Non-pigmented ciliary epithelial cell (primary cell): ENCODE measurements at places on chromosomes 6 and 20.
A peak's percentile ranks its signal among the peaks of the same experiment; 100 is the strongest.

- DNase-seq: no peak
These were observed 611.9 kb upstream of the MAN1A1 start for GRCh38 chr6:119961450-119961849.

- no peak for DNase-seq
These were observed 746.9 kb downstream of the TBC1D32 start for GRCh38 chr6:120587381-120587780.

DNA sequence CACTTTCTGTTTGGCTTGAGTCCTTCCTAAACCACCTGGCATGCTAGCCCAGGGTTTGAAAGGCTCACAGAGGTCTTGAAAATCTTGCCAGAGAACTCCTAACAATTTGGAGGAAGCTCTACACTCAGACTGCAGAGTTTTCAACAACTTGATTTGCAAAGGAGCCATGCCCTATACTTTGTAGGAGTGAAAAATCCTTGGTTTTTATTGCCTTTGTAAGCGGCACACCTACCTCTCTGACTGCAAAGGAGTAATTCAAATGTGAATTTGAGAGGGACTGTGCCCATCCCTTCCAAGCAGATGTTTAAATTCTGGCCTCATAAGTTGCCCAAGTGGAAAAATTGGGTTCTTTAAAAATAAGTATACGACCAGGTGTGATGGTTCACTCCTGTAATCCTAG lies 41.5 kb downstream of the SLC2A12 start:
- no peak for DNase-seq

- no peak for DNase-seq
These were observed 6.4 kb downstream of the SERPINB9 start for GRCh38 chr6:2896741-2897140.

- no peak for DNase-seq
These were observed 100.0 kb downstream of the ARMC2 start for GRCh38 chr6:108948181-108948661.

DNA sequence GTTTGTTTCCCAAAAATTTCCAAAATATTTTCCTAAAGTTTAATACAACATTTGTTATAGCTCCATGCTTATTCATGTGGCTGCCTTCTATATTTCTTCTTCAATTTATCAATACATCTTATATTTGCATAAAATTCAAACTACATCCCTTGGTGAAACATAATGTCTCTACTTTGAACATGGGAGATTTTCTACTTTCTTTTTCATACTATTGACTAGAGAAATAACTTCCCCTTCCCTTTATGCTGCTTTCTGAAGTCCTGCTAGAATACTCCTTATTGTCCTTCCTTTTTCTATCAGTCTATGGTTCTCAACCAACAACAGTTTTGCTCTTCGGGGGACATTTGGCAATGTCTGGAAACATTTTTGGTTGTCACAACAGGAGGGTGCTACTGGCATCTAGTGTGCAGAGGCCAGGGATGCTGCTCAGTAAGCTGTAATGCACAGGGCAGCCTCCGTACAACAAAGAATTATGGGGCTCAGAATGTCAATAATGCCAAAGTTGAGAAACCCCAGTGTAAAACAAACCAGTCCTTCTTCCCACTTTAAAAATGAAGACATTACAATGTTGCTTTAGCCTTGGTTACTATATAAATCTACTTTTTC lies 29.9 kb downstream of the MKKS start:
- no peak for DNase-seq

DNA sequence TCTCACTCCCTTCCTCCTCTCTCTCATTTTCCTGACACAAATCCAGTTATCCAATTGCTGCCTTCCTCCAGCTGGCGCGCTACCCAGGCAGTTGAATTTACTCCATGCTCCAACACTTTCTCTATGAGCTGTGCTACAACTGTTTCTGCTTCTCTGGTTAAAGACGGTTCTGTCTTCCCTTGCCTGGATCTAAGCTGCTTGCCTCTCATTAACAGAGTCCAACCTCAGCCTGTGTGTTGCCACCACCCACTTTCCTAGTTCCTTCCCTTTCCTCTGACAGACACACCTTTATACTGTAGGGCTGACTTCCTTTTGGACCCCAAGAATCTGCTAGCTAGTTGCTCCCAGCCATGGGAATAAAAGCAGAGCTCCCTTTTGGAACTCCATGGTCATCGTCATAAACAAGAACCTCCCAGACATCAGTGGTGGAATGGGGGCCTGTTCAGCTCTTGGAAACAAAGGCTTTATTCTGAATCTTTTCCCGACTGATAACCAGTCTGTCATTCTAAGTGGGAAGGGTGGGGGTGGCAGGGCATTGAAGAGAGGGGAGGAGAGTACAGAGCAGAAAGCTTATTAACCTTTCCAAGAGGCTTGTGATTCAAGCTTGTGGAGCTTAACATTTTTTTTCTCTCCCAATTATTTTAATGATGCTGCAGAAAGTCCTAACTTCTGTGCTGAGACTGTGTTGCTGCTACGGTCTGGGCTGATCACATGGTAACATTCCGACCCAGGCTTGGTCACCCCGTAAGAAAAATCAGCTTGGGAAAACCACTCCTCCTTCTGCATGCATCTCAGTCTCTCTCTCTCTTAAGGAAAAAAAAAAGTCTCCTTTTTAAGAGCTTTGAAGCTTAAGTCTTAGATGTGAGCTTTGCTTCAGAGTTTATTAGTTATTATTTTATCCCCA lies 31.3 kb upstream of the BMP2 start:
- DNase-seq: peak; percentile 17

DNA sequence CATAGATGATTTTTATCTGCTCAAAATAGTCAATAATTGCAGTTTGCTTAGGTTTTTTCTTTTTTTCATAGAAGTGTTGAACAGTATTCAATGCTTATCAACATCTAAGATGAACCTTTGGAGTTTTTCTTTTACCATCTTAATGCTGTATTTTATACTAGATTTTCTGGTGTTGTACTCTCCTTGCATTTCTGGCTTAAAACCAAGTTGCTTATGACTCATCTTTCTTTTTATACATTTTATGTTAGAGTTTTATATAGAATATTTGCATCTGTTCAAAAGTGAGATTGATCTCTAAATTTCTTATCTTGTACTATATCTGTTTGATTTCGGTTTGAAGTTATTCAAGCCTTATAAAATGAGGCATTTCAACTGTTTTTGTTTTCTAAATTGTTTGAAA lies 232.5 kb downstream of the RFPL4B start:
- no peak for DNase-seq

GRCh38 chr6:98380589-98380988 lies 453.8 kb upstream of the POU3F2 start:
- DNase-seq: no peak

- no peak for DNase-seq
These were observed 103.2 kb upstream of the FOXP4 start for GRCh38 chr6:41442800-41443501.

DNA sequence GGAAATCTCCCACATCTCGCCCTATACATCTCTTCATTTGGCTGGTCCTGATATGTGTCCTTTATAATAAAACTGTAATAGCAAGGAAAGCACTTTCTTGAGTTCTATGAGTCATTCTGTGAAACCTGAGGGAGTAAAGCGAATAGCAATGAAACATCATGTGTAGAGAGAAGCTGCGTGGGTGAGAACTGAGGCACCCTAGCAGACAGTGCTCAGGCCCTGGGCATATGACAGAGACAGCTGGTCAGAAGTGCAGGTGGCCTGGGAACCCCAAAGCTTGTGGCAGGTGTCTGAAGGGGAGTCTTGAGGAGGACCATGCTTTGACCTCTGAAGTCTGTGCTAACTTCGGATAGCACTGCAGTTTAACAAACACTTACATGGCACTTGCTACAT lies 1.3 kb upstream of the BLOC1S5 start:
- no peak for DNase-seq

DNA sequence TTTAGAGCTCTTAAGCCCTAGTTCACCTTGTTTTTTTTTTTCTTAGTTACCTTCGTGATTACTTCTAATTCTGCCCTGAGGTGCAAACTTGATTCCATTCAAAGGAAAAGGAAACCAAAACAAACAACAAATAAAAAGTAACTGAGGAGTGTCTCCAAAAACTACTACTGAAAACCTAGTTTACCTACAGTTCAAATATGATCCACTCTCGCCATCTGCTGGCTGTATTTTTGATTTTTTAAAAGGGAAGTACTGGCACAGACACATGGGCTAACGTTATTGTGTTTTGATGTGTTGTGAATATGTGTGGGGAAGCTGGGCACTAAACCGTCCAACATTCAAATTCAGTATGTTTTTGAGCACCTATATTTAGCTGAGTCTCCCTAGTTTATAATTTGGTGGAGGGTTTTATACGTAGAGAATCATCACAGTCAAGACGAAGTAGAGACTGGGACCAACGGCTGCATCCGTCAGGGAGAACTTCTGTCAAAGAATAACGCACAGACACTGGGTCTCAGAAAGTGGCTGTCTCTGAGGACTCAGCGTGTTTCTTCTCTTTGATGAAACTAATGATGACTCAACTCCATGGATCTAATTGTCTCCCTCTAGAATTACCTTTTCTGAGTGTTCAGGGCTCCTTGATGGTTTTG lies 373.5 kb upstream of the BTBD3 start:
- peak; percentile 42 for DNase-seq

- DNase-seq: no peak
These were observed 60.1 kb downstream of the SLC16A10 start for GRCh38 chr6:111147440-111147839.

DNA sequence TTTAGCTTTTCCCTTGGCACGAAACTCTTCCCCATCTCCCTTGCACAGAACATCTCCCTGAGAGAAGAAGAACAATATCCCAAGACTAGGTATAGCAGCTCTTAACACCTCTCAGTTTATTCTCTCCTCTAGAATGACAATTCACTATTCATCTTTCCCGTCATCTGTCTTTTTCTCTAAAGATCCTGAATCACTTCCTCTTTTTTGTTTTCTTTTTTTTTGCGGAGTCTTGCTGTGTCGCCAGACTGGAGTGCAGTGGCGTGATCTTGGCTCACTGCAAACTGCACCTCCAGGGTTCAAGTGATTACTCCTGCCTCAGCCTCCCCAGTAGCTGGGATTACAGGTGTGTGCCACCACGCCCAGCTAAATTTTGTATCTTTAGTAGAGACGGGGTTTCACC lies 574.4 kb upstream of the MAP3K7 start:
- DNase-seq: no peak

DNA sequence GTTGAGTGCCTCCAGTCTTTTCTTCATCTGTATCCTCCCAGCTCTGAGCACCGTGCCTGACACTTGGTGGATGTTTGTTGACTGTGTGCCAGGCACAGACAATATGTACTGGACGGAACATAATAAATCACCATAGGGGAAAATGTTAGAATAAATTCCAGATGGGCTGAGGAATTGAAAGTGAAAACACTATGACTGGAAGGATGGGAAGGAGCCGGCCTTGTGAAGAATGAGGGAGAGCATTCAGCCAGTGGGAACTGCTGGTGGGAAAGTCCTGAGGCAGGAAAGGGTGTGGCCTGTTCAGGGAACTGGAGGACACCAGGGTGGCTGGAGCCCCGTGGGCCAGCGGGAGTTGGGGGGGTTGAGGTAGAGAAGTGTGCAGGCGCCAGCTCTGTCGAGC lies 75.4 kb downstream of the MTHFD1L start:
- no peak for DNase-seq

GRCh38 chr6:82360552-82360951 lies 3.1 kb upstream of the TPBG start:
- DNase-seq: no peak

DNA sequence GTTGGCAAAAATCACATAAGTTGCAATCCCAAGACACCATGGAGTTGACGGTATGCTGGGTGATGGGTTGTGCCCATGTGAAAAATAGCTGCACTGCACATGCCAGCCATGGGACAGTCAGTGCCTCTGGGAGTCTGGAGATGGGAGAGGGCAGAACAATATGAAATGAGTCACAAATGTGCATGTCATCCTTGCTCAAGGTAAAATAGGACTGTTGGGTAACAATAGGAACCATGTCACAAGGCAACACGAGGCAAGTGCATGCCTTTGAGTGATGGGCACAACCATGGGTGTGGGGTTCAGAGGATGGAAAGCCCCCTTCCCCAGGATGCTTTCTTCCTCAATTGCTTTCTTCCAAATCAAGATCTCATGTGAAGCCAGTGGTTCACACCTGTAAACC lies 70.5 kb upstream of the PIM1 start:
- no peak for DNase-seq

DNA sequence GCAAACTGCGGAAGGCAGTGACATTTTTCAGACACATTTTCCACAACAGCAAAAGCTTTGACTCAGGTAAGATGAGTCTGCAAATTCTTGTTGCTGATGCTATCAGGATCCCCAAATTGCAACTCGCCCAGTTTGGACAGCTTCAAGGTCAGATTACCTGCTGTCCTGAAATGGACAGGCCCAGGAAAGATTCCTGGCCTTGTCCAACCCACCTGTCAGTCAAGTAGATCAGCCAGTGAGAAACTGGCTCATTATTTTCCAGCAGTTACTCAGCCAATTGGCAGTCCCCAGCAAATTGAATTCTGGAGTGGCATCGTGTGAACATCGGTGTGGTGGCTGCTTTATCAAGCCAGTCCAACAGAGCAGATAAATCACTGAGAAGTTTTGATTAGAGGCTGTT lies 84.5 kb upstream of the SNAP25 start:
- no peak for DNase-seq
